NCI-H524 treated with DMSO at 0.1 percent for 48 hours (cell line): ENCODE measurements at places on chromosomes 11 and 22.

DNA sequence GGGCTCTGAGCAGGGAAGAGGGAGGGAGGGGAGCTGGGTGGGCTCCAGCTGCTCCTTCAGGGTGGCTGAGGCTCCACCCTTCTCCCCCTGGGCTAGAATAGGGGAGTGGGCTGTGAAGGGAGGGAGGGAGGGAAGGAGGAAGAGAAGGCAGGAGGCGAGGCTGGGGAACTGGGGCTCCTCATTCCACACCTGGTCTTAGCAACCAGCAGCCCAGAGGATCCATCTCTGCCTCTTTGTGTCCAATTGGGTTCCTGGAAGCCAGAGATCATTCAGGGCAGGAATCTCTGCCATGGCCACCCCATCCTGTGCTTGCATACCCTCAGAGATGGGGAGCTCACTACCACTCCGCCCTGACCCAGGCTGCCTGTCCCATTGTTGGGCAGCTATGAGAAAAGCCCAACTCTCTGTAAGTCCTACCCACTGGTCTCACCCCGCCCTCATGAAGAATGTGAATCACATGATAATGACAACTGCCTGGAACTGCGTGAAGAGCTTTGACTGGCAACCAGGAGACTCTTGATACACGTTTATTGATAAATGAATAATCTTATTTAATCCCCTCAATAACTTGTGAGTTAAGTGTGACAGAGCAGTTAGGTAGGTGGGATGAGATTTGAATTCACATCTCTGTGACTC is 7.9 kb downstream of the NCF4 start:
- DNase-seq, result no peak

DNA sequence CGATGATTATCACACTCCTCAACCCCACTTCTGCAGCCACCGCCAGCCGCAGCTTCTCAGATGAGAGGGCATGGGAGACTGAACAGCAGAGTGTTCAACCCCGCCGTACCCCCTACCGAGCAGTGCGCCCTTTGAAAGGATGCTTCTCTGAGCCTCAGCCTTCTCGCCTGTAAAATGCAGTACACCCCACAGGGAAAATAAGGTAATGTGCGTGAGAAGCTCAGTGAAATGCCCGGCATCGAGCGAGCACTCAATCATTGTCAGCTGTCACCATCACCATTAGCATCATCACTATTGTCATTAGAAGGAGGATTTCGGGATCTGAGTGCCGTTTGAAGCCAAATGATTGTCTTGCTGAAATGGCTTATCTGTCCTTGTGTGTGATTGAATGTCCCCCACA is 13.6 kb downstream of the TRIM29 start:
- DNase-seq, result no peak

DNA sequence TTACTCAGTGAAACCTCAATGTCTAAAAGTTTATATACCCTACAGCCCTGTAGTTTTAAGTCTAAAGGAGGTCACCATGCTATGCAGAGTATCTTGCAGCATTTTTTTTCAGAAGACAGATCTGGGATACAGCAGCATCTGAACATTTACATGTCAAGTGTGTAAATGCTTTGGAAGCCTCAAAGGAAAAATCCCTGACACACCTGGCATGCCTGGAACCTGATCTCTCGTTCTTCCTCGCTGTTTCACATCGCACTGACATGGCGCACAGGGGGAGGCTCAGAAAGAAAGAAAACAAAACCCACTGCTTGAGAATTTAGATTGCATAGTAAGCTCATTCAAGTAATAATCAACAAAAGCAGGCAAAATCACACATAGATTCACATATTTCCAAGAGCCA is 31.0 kb downstream of the PAX6 start:
- no peak for DNase-seq

DNA sequence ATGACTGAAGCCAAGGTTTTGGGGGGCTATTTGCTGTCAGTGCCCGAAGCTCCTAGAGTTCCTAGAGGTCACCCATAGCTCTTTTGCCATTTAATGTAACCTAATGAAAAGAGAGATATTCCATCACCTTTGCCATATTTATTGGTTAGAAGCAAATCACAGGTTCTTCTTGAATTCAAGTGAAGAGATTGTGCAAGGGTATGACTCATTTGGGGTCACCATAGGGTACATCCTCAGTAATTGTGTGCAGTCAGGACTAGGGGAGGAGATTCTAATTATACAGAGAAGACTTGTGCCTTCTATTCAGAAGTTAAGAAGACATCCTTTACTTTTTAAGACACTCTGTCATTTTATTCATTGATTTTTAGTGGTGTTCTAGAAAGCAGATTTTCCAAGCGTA is 6.9 kb upstream of the PRAME start:
- no peak for DNase-seq

- no peak for DNase-seq
Measured at GRCh38 chr22:37416389-37416788, 10.9 kb downstream of the ELFN2 start.

DNA sequence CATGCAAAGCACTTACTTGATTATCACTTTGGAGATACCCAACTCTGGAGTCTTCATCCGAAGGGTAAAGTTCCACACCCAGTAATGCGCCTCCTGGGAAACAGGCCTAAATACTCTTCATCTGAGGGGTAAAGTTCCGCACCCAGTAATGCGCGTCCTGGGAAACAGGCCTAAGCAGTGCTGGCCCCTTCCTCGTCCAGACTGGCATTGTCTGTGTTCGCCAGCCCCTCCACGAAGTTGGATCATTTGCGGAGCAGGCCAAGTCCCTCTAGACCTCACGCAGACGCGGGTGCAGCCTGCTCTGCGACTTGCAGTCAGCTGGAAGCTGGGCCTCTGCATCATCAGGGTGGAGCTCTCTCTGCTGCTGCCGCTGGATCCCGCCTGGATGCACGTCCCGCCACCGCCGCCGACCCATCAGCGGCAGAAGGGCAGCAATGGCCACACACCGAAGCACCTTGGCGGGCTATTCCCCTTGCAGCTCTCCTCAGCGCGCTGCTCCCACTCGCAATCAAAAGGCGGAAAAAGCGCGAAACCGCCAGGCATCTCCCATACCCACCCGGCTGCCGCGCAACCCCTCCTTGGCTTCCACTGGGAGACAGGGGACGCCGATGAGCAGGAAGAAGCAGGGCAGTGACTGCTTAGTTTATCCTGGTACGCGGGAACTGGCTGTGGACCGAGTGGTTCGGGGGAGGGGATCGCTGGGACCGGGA is 34.1 kb upstream of the GLYATL1 start:
- DNase-seq, result no peak

GRCh38 chr11:78237293-78238046 is 48.8 kb downstream of the USP35 start:
- no peak for DNase-seq

DNA sequence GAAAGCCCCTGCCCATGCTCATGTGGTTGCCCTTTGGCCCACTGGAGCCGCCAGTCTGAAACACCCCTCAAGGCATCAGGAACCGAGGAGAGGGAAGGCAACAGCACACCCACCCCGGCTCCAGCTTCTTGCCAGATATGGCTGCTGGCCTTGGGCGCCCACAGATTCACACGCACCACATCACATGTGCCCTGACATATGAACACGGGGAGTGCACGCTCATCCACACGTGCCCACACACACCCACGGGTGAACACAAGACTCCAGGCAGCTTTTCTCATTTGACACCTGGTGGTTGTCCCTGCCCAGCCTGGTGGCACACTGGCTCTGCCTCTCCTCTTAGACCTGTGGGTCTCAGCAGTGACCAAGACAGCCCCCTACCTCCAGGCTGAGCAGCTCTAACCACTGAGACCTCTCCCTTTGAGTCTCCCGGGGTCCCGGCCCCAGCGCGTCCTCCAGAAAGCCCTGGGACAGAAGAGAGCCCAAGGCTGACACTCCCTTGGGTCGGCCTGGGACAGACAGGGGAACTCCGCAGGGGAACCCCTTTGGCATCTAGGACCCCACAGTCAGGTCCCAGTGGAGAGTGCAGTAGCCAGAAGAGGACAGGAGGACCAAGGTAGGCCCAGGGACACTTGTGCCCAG is 2.7 kb upstream of the MAPK12 start:
- no peak for DNase-seq

DNA sequence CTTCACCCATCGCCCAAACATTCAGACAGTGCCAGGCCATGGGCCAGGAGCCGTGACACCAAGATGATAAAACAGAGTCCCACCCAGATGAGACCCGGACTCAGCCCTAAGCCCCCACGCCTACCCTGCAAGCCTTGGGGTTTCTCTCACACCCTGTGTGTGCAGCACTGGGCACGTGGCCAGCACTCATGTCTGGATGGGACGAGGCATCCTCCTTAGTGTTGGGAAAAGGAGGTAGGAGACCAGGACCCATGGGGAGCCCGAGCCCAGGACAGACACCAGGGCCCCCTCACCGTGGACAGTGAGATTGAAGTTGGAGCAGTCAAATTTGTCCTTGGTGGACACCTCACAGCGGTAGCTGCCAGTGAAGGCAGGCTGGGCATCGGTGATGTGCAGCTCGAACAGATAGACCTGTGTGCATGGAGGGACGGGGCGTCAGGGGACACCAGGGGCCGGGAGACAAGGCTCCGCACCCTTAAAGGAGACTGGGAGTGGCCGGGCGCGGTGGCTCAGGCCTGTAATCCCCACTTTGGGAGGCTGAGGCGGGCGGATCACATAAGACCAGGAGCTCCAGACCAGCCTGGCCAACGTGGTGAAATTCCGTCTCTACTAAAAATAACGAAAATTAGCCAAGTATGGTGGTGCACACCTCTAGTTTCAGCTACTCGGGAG is 4.2 kb downstream of the MYBPC3 start:
- DNase-seq, result no peak

DNA sequence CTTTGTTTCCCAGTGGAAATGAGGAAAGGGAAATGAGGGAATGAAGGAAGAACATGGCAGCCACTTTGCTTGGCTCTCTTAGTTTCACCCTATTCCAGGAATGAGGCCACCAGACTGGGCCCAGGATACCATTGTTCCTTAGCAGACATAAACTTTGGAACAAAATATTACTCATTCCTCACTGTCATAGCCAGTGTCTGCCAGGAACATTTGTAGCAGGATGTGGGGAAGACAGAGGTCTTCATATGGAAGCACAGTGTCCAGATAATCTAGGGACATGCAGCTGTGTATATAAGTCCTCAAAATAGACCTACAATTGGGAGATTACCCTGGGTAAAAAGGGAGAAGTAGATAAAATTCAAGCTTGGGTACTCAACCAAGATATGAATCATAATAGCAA is 15.2 kb upstream of the FUT4 start:
- no peak for DNase-seq

- DNase-seq, result no peak
Measured at GRCh38 chr22:18085188-18085587, 7.4 kb downstream of the PEX26 start.

DNA sequence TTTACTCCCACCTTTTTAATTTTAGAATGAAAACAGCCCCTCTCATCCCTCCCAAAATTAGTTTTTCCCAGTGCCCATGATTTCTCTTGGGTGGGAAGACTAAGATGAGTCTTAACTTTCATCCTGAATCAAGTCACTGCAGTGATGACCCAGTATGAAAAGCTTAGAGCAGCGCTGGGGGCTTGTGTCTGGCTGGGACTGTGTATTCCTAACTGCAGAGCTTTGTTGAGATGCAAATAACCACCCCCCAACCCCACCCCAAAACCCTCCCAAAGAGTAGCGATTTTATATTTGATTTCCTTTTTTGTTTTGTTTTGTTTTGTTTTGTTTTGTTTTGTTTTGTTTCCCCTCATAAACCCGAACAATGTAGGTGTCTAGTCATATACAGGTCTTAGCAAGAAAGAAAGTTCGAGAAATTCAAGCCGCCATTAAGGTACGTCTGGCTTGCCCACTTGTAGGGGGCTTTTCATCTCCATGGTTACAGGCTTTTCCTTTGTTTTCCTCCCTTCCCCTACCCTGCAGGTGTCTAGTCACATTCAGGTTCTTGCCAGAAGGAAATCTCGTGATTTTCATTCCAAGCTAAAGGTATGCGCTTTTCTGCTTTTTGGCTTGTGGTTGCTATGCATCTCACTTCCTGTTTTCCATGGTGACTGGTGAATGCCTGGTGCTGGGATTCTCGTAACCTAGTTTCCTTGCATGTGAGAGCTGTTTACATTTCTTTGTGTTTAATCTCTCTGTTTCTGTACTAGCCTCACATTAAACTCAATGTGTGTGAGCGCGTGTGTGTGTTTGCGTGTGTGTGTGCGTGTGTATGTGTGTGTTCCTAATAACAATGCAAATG is 144.6 kb upstream of the RASSF10 start:
- no peak for DNase-seq

DNA sequence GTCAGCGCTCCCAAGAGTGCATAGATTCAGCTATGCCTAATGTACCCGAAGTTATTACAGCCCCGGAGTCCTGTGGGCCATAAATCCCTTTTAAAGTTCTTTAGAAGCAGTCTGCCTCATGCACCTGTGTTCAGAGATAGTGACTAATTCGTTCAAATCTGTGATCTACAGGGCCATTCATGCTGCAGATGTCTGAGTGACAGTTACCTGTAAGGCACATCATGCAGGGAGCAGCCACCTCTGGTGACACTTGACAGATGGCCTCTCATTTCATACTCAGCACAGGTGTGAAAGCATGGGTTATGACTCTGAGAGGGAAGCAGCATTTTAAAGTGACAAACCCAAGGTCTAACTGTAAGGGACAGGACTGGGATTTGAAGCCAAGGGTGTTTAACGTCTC is 2.4 kb upstream of the E2F8 start:
- DNase-seq, result no peak

- DNase-seq, result no peak
Measured at GRCh38 chr11:118895093-118896039, 11.7 kb downstream of the CXCR5 start.

GRCh38 chr11:128116885-128117284 is 470.5 kb downstream of the ETS1 start:
- DNase-seq, result no peak

DNA sequence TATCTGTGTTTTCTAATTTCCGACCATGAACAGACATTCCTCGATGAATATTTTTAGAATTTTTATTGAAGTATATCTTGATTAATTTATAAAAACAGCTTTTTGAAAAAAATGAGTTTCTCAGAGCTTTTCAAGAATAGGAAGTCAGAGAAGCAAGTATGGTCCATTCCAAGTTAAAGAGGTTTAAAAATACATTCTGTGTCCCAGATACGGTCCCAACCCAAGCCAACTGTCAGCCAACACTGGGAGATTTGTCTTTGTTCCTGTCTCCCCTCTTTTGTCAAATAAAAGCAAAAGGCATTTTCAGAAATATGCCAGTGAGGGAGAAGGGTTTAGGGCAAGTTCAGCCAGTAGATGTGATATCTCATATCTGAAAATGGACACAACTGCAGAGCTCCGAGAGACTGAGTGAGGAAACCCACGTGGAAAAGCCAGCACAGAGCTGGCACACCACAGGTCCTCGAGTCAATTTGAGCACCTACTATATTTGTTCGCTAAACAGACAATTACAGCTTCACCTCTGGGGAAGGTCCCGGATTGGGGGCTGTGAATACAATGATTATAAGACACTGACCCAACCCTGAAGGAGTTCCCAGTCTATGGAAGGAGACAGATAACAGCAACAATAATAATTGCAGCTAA is 59.8 kb downstream of the C11orf91 start:
- no peak for DNase-seq
